T47D (cell line): ENCODE measurements at places on chromosomes 4 and X.

DNA sequence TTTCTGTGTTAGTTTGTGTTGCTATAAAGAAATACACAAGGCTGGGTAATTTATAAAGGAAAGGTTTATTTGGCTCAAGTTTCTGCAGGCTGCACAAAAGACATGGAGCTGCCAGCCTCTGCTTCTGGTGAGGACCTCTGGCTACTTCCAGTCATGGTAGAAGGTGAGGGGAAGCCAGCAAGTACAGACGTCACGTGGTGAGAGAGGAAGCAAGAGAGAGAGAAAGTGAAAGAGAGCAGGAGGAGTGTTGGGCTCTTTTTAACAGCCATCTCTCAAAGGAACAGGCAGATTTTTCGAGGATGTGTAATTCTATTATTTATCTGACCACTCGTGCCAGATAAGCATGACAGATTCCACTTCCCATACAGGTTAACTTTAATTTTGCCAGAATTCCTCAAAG, 1199.1 kb downstream of the ADGRL3 start:
- peak; percentile 24 for DNase-seq

DNA sequence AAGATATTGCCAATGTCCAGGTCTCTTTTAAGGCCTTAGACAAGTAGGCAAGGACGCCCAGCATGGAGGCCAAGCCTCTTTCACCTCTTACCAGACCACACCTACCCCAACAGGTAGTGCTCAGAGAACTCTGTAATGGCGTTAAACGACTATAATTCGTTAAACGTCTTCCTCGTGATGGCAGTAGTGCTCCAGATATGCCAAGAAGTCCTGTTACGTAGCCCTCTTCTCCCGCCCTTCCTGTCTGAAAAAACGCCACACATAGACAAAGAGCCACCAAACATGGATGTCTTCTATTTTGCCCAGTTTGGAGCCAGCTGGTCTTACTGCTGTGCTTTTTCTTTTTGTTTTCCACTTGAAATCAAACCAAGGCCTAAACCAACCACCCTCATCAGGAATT, 190.7 kb downstream of the OR13H1 start:
- no peak for DNase-seq

DNA sequence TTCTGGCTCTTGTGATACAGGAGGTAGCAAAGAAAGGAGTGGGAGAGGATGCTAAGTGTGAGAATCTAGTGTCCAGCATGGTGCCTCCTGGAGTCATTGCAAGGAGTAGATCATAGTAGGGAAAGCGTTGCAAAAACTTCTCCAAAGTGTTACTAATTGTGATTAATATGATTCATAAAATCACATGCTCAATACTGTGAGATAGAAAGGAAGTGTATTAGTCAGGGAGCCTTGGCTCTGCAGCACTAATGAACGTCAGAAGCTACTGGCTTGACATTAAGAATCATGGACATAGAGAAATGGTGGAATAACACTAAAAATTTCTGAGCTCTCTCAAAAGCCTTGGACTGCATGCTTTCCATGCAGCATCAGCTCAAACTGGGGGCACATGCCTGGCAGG, 299.1 kb downstream of the EVC2 start:
- DNase-seq = no peak

DNA sequence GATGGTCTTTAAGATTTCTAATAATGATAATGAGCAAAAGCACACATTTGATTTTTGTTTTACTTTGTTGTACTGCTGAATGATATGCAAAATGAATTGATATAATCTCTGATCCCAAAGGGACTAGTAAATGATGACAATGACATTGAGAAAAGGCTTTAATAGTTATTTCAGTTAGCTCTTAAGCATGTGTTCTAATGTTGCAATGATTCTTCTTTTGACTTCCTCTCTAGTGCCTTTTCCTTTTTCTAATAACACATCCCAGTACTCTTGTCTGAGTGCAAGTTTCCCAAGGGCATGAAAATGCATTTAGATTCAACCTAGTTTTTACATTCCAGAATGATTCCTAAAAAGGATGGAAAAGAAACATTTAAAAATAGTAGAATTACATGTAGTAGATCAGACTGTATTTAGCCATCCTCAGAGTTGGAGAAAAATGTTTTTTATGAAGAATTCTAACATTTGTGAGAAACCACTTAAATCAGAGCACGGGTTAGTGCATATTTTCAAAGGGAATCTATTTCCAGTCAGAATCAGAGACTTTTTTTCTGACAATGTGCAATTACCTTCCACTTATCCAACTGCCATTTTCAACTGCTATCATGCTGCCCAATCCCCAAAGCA, 508.8 kb downstream of the C4orf33 start:
- no peak for DNase-seq

GRCh38 chrX:30161043-30161442, 54.3 kb upstream of the MAGEB2 start:
- no peak for DNase-seq

DNA sequence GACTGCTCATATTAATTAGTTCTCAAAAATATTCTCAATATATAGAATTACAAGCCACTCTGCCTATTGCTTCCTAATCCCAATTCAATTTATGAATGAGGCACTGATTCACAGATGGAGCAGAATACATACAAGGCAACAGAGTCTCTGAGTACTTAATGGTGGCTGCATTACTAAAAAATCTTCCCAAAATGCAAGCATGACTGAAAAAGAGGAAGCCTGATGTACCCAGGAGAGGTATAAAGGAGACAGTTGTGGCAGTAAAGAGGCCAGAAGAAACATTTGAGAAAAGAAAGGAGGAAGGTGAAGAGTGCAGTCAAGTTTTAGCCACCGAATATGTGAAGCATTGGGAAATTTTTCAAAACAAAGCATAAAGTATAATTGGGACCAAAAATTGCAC, 163.2 kb upstream of the INTU start:
- DNase-seq = no peak

GRCh38 chrX:38923451-38923969, 122.3 kb downstream of the MID1IP1 start:
- no peak for DNase-seq

DNA sequence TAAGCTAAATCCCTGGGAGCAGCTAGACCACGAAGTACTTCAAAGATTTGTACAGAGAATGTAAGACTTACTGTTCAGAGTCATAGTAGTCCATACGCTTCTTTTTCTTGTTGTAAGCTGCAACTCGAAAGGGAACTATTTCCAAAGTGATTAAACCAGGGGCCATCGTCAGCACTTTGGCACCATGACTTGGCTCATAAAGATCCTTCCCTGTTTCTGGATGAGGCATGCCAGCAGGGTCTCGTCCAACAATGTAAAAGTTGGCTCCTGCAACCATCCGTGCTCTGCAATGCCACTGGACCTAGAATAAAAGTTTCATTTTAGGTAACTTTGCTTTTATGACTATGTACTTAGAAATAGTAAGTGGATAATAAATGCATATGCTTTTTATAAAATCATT, 88.5 kb downstream of the PAPSS1 start:
- no peak for DNase-seq

DNA sequence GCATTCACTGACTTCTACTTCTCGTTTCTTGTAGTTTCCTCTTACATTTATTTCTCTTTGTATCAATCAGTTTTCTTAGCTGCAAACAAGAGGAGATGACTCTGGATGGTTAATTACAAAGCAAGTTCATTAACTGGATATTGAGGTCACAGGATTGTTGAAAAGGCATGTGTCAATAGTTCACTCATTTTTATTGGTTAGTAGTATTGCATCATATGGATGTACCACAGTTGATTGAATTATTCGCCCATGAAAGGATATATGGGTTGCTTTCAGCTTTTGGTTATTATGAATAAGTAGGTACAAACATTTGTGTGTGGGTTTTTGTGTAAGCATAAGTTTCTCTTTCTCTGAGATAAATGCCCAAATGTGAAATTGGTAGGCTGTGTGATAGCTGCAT, 21.8 kb upstream of the ARHGEF6 start:
- DNase-seq = no peak

- DNase-seq = no peak
These were observed 124.7 kb downstream of the UBE2K start for GRCh38 chr4:39822662-39823061.

GRCh38 chrX:1386338-1387127, 5.4 kb downstream of the SLC25A6 start:
- DNase-seq = no peak

DNA sequence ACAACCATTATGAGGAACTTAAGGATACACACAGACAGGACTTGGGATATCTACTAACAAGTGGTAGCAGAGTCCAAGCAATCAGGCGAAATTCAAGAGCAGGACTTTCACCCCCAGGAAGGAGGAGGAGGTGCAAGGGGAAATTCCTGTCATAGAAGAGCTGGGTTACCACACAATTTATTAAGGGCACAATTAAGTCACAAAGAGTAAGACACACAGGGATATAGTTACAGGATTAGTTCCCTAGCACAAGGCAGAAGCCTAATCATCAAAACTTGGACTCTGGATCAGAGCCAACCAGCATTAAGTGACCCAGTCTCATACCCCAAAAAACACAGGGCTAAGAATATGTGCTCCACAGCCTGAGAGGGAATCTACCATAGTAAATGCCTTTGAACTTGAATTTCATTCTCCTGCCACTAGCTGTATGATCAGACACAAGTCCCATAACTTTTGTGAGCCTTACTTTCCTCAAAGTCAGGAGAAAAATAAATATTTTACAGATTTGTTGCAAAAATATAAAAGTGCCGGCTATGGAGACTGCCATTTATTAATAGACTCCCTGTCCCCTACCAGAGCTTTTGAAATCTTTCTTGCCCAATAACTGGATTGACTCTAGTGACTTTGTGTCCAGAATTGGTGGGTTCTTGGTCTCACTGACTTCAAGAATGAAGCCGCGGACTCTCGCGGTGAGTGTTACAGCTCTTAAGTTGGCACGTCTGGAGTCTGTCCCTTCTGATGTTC, 87.0 kb downstream of the SYNPO2 start:
- DNase-seq = no peak

DNA sequence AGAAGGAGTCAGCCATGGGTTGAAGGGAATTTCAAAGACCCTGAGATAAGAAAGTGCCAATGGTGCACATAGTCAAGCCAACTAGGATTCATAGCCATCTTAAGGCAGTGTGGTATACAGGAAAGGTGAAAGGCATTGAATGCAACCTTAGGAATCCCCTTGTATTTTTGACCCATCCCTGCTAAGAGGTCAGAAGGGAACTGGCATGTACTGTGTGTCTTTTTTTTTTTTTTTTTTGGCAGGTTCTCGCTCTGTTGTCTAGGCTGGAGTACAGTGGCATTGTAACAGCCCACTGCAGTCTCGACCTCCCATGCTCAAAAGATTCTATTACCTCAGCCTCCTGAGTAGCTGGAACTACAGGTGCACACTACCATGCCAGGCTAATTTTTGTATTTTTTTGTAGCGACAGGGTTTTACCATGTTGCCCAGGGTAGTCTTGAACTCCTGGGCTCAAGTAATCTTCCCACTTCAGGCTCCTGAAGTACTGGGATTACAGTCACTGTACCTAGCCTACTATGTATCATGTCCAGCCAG, 40.8 kb downstream of the VSIG4 start:
- no peak for DNase-seq

DNA sequence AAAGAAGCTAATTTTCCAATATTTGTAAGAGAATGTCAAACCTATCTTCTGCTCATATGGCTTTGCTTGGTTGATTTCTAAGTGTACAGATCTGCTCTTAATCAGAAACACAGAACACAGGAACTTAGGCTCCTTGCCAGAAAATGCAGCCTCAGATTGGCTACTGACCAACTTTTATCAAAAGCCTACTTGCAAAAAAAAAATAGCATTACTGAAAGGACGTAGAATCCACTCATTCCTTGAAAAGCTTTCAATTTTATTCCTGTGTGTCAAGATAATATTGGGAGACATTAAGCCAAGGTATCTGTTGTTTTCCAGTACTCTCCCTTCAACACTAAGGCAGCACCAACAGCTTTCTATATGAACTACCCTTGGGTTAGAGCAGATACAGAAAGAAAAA, 127.6 kb upstream of the INTU start:
- no peak for DNase-seq

DNA sequence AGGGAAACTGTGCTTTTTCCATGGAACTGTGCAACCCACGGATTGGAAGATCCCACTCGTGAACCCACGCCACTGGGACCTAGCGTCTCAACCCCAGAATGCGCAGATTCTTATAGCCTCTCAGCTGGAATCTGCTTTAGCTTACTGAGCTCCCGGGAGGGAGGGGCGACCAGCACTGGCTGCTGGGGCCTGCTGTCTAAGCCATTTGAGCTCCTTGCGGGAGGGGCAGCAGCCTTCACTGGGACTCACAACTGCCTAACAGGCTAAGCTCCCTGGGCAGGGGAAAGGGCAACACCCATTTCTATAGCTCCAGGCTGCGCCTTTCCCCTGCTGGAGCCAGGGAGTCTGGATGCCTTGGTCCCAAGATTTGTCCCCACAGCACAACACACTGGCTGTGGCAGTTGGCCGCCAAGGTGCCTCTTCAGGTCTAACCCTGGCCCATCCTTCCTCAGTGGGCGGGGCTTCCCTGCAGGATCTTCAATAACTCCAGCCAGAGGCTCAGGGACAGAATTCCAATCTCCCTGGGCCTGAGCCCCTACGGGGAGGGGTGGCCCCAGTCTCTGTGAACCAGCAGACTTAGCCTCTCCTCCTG, 451.7 kb upstream of the PITX2 start:
- DNase-seq = no peak
